Left cardiac atrium (tissue), 4 donors: ENCODE measurements at places on chromosomes 5 and 9. TPM values are rescaled to one million over a fixed set of nuclear protein-coding genes. Genes with fewer than 3 reads are reported as not detected.

The PHYHD1 gene
- 28.2 TPM for total RNA-seq

The LEAP2 gene
- total RNA-seq = 1.3 TPM

The PDGFRB gene
- 62.9 TPM for total RNA-seq

- DNase-seq = no peak
These were observed 6.4 kb downstream of the NOP16 start for GRCh38 chr5:176381979-176382378.

- DNase-seq = no peak
These were observed 16.1 kb downstream of the AHRR start for GRCh38 chr5:337563-338130.

DNA sequence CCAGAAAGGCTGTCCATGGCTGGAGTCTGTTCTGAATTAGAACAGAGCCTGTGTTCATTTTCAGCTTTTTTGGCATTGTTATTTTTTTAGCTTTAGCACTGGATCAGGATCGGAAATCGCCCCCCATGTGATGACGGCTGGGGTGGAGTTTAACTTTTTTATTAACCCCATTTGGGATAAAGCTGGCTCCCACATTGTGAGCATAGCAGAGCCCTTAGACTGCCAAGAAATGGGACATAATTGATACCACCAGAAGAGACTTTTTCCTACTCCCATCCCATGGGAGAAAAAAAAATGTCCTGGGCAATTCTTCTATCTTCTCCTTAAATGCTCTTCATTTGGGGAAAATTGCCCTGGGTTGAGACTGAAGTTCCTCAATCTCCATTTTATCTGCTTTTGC lies 52.4 kb downstream of the SLIT3 start:
- no peak for DNase-seq

GRCh38 chr5:139294374-139295165 lies 1.0 kb downstream of the MATR3 start:
- peak; percentile 80 for DNase-seq

The BAG1 gene
- 152 TPM for total RNA-seq

The EMB gene
- total RNA-seq = 35.8 TPM
